ENCODE measurements at places on chromosomes 5 and 9. TPM values are rescaled to one million over a fixed set of nuclear protein-coding genes. Genes with fewer than 3 reads are reported as not detected.

- no peak overlapping the region for H3K27ac ChIP-seq
- no peaks in the 10 kb centered on the region for H3K36me3 ChIP-seq
- no peak overlapping the region for H3K4me3 ChIP-seq
- DNase-seq: no peak
- H3K27me3 ChIP-seq: peaks cover 9% of the 10 kb centered on the region
Measured at GRCh38 chr9:114893221-114894010, 37.0 kb downstream of the TNFSF8 start.

DNA sequence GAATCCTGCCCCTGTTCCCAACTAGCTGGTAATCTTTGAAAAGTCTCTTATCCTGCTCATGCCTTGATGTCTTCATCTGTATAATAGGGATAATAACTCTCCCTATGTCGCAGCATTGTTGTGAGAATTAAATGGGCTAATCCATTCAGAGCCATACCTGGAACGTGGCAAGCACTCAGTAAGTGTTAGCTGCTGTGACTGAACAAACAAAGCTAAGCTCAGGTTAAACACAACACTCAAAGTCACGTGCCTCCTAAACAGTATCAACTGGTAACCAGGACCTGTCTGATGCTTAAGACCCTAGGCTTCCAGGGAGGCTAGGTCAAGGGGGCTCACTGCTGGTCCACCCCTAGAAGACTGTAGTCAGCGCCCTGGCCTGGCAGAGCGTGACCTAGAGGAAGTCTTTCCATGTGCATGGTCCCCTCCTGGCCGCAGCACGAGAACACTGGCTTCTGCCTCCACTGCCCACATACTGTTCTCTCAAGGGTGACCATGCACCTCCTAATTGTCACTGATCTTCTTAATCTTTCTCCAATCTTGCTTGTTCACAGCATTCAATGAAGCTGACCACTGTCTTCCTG, 211.1 kb downstream of the TTLL11 start:
- H3K27ac ChIP-seq: no peak overlapping the region
- H3K4me1 ChIP-seq: no peaks in the 10 kb centered on the region
- DNase-seq: no peak
- H3K36me3 ChIP-seq: no peaks in the 10 kb centered on the region
- H3K27me3 ChIP-seq: no peaks in the 10 kb centered on the region

TRIP13 gene
- total RNA-seq: 0.32 TPM

IRX4 gene
- total RNA-seq: 12.2 TPM

PITX1 gene
- not detected for total RNA-seq
